Mesothelial cell of epicardium (in vitro differentiated cells): ENCODE measurements at places on chromosomes 6 and 20. TPM values are rescaled to one million over a fixed set of nuclear protein-coding genes. Genes with fewer than 3 reads are reported as not detected.

SRC gene
- 81.2 to 85.2 TPM (median 81.3 TPM) in 3 replicates for total RNA-seq

VSX1 gene
- total RNA-seq: not detected in 3 replicates

FOXA2 gene
- total RNA-seq: not detected in 3 replicates

CEP250 gene
- 65.5 to 69.6 TPM (median 68.4 TPM) in 3 replicates for total RNA-seq

TMEM244 gene
- total RNA-seq: not detected in 3 replicates

GRM1 gene
- 0.11 to 0.16 TPM in 2 of 3 replicates, not detected in the other for total RNA-seq

CALHM5 gene
- 1.4 to 1.7 TPM (median 1.6 TPM) in 3 replicates for total RNA-seq

SNX9 gene
- 22.8 to 24.0 TPM (median 23.1 TPM) in 3 replicates for total RNA-seq

RSPO3 gene
- total RNA-seq: 26.3 to 31.1 TPM (median 30.1 TPM) in 3 replicates

FRK gene
- total RNA-seq: 4.9 to 5.2 TPM (median 5.1 TPM) in 3 replicates

BMP7 gene
- 22.2 to 23.8 TPM (median 23.0 TPM) in 3 replicates for total RNA-seq

ATP6V1G2 gene
- 2.2 to 2.7 TPM (median 2.5 TPM) in 3 replicates for total RNA-seq

CRYBG1 gene
- total RNA-seq: 0.59 to 0.74 TPM (median 0.64 TPM) in 3 replicates

SAMD10 gene
- 10.3 to 11.7 TPM (median 11.4 TPM) in 3 replicates for total RNA-seq

FRMD1 gene
- total RNA-seq: not detected in 3 replicates

RSPH4A gene
- total RNA-seq: 0.78 to 1.2 TPM (median 0.89 TPM) in 3 replicates

DBNDD2 gene
- total RNA-seq: 10.5 to 11.4 TPM (median 11.0 TPM) in 3 replicates

TMEM170B gene
- total RNA-seq: 5.6 to 6.1 TPM (median 5.7 TPM) in 3 replicates

SLC52A3 gene
- total RNA-seq: 0.25 to 0.36 TPM (median 0.29 TPM) in 3 replicates

SPEF1 gene
- total RNA-seq: 0.27 to 0.40 TPM (median 0.34 TPM) in 3 replicates

OPRM1 gene
- not detected in 3 replicates for total RNA-seq

SLC18B1 gene
- 24.2 to 26.2 TPM (median 25.3 TPM) in 3 replicates for total RNA-seq

ELOVL2 gene
- total RNA-seq: 1.6 to 1.8 TPM (median 1.6 TPM) in 3 replicates

EPPIN gene
- not detected in 3 replicates for total RNA-seq

RIOK1 gene
- total RNA-seq: 24.1 to 25.6 TPM (median 24.5 TPM) in 3 replicates

WFDC5 gene
- total RNA-seq: not detected in 3 replicates

SEMG1 gene
- total RNA-seq: not detected in 3 replicates

GSTA2 gene
- not detected in 3 replicates for total RNA-seq

NR2E1 gene
- not detected in 3 replicates for total RNA-seq

CST11 gene
- not detected in 3 replicates for total RNA-seq

MEI4 gene
- total RNA-seq: 1.2 to 1.5 TPM (median 1.3 TPM) in 3 replicates

TMEM217 gene
- total RNA-seq: 1.5 to 2.7 TPM (median 2.0 TPM) in 3 replicates

RCAN2 gene
- total RNA-seq: 3.6 to 4.0 TPM (median 3.9 TPM) in 3 replicates

CCM2L gene
- total RNA-seq: 0.16 to 0.38 TPM in 2 of 3 replicates, not detected in the other

ANGPT4 gene
- 0.31 to 0.35 TPM (median 0.34 TPM) in 3 replicates for total RNA-seq

ADTRP gene
- total RNA-seq: 3.4 to 4.0 TPM (median 3.8 TPM) in 3 replicates

LRFN2 gene
- total RNA-seq: not detected in 3 replicates

MYMX gene
- total RNA-seq: not detected in 3 replicates

SFTA2 gene
- not detected in 3 replicates for total RNA-seq
